ENCODE measurements at places on chromosomes 6 and 20.

DNA sequence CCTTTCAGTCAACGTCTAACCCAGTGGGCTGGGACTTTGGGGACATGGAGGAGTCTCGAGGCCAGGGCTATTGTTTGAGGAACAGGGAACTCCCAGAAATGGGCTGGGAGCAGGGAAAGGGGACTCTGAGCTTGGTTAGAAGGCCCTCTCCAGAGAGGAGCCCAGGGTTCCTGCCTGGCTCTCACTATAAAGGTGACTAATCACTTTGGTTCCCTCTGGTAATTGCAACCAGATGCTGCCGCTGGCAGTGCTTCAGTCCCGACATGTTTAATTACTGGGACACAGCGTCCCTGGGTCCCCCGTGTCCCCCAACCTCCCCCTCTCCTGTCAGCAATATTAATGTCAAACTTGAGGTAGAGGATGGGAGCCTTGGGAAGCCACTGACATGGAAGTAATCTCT lies 5.0 kb upstream of the GDF5 start:
- H3K4me1 ChIP-seq: no peaks in the 10 kb centered on the region
- H3K4me3 ChIP-seq: no peak overlapping the region
- H3K36me3 ChIP-seq: no peaks in the 10 kb centered on the region
- H3K27me3 ChIP-seq: no peaks in the 10 kb centered on the region
- H3K27ac ChIP-seq: no peak overlapping the region

- no peaks in the 10 kb centered on the region for H3K36me3 ChIP-seq
- H3K4me3 ChIP-seq: no peak overlapping the region
- H3K27ac ChIP-seq: no peak overlapping the region
- H3K4me1 ChIP-seq: no peaks in the 10 kb centered on the region
- DNase-seq: peak; percentile 82
Observed at GRCh38 chr20:2688041-2688591, 4.5 kb upstream of the EBF4 start.

DNA sequence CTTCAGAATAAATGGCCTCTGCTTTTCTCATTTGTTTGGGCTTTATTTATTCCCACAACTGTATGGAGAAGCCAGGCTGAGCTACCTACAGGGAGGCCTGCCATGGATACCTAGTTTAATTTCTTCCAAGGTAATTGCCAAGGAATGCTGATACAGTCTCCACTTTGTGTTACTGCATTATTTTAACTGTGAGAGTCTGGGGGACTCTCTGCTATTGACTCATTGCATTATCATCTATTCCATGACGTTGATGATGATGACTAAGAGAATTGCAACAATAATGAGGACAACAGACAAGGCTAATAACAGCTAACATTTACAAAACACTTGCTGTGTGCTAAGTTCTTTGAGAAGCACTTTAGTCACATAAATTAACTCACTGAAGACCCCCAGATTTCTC lies 88.3 kb upstream of the COL21A1 start:
- no peak overlapping the region for H3K27ac ChIP-seq
- no peaks in the 10 kb centered on the region for H3K27me3 ChIP-seq
- H3K36me3 ChIP-seq: no peaks in the 10 kb centered on the region
- no peak for DNase-seq
- H3K4me3 ChIP-seq: no peak overlapping the region
- H3K4me1 ChIP-seq: no peaks in the 10 kb centered on the region

GRCh38 chr6:165891320-165891719 lies 228.3 kb upstream of the PDE10A start:
- no peaks in the 10 kb centered on the region for H3K36me3 ChIP-seq
- H3K27ac ChIP-seq: no peak overlapping the region
- no peaks in the 10 kb centered on the region for H3K4me1 ChIP-seq

DNA sequence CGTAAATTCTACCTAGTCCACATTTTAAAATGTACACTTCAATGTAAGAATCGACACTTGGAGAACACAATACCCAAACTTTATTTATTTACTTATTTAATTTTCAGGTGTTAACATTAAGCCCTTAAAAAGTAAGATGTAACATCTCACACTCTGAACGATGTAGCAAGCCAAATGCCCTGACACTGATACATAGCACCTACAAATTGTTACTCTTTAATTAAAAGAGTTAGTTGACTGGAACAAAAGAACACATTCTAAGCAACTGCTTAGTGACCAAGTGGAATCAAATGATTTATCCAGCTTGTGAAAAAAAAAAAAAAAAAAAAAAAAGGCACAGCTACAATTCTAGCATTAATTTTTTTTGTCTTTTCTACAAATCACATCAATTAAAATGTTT lies 292.1 kb upstream of the THEMIS start:
- no peak overlapping the region for H3K27ac ChIP-seq
- H3K4me3 ChIP-seq: no peak overlapping the region
- DNase-seq: no peak
- H3K36me3 ChIP-seq: no peaks in the 10 kb centered on the region
- H3K4me1 ChIP-seq: no peaks in the 10 kb centered on the region

Measured in kidney (tissue), 22 donors.